ENCODE measurements at places on chromosomes 5 and 9.
A peak's percentile ranks its signal among the peaks of the same experiment; 100 is the strongest.

- no peak for DNase-seq
Measured at GRCh38 chr5:109173036-109173794, 236.6 kb downstream of the PJA2 start.

GRCh38 chr5:132772291-132773070, 4.6 kb downstream of the SEPTIN8 start:
- no peak for DNase-seq

DNA sequence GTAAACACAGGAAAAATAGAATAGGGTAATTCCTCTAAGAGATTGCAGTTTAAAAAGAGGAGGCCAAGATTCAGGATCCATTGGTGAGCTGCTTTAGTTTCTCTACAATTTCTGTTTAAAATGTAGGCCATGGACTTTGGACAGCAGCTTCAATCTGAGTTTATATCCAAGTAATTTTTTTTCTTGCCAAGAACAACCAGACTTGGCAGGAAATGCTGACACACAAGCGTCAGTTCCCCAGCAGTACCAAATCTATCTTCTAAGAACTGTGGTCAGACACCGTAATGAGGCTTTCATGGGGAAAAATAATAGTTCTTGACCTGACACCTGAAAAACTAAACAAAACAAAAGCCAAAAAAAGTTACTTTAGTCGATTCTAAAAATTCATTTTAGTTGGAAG, 528.8 kb downstream of the CSNK1G3 start:
- DNase-seq, result no peak

GRCh38 chr9:79028101-79028500, 543.7 kb upstream of the TLE4 start:
- DNase-seq, result no peak

GRCh38 chr5:118722122-118723020, 266.0 kb downstream of the DTWD2 start:
- DNase-seq, result no peak

GRCh38 chr9:130220352-130220751, 45.2 kb upstream of the HMCN2 start:
- no peak for DNase-seq

DNA sequence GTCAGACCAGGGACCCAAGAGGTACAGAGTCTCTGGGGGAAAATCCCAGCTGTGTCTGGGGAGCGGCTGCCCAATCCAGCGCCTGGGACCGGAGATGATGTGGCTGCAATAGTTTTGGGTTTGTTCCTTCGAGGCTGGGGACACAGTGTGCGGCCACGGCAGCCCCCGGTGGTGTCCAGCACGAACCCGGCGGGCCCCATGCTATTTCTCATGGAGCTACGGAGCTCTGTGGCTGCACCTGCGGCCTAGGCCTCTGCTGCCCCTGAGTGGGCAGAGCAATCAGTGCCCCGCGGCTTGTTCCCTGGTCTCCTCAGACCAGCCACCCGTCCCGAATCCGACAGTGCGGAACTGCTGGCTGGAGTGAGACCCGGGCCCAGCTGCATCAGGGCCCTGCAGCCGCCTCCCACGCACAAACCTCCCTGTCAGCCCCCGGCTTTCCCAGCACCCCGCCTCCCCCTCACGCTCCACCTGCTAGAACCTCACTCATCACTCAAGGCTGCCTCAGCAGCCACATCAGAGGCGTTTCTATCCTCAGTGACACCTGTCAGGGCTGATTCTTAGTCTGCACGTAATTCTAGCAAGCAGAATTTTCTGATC, 29.0 kb downstream of the SARDH start:
- peak; percentile 80 for DNase-seq

GRCh38 chr5:61416420-61416819, 84.4 kb downstream of the ZSWIM6 start:
- DNase-seq, result no peak

DNA sequence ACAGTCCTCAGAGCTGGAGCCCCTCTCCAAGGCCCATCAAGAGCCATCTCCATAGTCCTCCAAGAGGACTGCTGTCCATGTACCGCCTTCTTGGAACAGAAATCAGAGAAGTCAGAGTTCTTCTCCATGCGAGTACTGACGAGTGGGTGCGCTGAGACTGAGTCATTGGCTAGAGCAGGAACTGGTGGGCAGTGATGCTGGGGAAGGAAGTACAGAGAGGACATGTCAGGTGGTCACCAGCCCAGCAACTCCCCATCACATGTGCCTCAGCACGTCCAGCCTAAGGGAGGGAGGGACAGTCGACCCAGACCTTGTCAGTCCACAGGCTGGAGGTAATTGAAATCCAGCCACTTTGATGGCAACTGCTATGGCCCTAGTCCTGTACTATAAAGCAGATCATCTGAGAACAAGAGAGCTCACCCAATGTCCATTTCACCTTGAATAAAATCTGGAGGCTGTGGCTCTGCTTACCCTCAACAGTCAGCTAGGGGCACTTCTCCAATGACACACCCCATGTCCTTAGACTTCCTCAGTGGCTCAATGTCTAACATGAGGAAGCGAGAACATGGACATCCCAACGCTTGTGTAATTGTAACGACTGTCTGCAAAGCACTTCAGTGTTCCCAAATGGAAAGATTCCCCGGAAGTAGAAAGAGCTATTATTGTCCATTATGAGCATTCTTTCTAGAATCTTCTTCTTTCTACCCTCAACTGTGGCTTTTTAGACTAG, 15.0 kb upstream of the FBP1 start:
- no peak for DNase-seq

DNA sequence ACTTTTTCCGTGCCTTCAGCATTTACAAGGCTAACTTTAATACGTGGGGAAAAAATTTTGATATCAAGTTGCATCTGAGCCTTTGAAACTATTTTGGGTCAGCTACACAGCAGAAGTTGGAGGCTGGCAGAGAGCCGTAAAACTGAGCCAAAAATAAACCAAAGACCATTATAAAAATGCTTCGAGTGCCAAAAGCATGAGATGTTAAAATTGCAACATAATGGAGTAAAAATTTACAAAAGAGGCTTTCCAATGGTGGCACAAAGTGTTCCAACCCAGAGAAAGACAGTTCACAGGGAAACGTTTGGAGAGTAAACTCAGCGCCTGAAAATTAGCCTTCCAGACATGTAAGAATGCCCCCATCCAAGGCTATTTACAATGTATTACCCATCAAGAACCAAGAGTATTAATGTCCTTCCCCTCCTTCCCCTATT, 190.3 kb downstream of the TLE1 start:
- DNase-seq, result no peak

DNA sequence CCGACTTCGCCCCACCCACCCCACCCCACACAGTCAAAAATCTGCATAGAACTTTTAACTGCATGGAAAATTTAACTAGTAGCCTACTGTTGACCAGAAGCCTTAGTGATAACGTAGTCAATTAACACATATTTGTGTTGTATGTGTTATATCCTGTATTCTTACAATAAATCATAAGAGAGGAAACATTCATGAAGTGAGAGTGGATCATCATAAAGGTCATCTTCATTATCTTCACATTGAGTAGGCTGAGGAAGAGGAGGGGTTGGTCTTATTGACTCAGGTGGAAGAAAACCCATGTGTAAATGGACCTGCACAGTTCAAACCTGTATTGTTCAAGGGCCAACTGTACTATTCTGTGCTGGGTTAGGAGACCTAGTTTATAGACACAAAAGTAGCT, 31.4 kb downstream of the XPA start:
- no peak for DNase-seq

DNA sequence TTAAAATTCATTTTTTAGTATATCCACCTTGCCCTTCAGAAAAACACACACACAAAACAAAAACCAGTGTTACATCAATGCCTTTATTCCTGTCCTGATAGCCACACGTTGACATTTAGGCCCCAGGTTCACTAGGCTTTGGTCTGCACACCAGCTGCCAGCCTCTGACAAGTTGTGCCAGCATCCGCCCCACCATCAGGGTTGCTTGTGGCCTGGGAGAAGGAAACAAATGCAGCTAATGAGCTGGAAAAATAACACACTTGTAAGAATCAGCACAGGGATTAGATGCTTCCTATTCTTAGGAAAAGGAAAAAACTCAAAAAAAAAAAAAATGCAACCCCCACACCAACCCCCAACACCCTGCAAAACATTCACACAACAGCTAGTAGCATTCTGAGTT, 404.0 kb upstream of the GRIA1 start:
- DNase-seq, result no peak

DNA sequence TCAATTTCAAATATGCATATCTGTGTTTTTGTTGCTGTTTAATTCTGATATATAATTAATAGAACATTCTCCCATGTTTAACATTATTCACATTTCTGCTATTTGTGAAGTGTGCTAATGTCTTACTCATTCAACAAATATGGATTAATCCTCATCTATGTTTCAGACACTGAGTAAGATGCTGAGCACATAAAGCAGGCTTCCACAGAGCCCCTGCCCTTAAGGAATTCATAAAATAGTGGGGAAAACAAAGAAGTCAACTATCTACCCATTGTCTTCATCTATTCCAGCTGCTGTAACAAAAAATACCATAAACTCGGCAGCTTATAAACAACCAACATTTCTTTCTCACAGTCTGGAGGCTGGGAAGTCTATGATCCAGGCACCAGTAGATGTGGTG, 333.3 kb downstream of the SEMA5A start:
- DNase-seq, result no peak

- DNase-seq, result no peak
Measured at GRCh38 chr5:106017243-106017857, 1653.4 kb downstream of the EFNA5 start.

GRCh38 chr9:98856982-98857381, 49.5 kb downstream of the GALNT12 start:
- no peak for DNase-seq

- no peak for DNase-seq
Measured at GRCh38 chr5:80928073-80928472, 32.1 kb upstream of the RASGRF2 start.

- no peak for DNase-seq
Measured at GRCh38 chr5:172603251-172603806, 37.7 kb upstream of the NEURL1B start.

DNA sequence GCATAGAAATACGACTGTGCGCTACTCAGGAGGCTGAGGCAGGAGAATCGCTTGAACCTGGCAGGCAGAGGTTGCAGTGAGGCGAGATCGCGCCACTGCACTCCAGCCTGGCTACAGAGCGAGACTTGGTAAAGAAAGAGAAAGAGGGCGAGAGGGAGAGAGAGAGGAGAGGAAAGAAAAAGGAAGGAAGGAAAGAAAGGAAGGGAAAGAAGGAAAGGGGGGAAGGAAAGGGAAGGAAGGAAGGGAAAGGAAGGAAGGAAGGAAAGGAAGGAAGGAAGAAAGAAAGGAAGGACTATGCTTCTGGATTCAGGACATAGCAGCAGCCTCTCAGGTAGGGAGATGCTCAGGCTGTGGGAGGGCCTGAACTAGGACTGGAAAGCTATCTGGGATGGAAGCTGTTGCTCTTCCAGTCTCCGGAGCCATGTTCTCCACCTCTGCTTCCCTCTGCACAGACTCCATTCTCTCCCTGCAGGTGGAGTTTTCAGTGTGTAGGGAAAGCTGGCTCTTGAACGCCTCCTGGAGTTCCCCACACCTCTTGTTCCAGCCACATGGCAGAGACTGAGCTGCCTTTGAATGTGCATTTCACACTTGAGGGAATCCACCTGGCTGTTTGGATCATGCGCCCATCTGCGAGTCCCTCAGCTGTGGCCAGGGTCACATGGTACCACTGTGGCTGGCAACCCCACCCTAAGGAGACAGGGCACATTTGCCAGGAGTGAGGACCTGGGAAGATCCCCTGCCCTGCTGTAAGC, 9.1 kb downstream of the SWI5 start:
- DNase-seq, result no peak

DNA sequence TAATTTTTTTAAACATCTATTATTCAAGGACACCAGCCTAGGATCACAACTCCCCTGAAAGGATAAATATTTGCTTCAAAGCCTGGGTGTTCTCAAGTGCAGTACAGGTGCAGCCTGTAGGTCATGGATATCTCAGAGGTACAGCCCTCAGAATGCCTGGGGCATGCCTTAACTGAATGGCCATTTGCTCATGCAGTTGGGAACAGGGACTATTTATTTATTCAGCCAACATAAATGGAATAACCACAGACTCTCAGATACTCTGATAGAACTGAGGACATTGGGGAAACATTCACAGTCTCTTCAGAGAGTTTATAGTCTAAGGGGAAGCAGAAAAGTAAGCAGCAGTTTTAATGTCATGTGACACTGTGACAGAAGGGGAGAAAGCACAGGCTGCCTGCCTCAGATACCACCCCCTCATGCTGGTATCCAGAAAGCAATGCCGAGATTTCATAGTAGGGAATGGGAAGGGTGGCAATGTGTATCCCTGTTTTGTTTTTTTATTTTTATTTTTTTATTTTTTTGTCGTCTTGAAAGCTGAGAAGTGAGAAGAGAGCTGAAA, 112.6 kb downstream of the MACIR start:
- DNase-seq, result no peak

DNA sequence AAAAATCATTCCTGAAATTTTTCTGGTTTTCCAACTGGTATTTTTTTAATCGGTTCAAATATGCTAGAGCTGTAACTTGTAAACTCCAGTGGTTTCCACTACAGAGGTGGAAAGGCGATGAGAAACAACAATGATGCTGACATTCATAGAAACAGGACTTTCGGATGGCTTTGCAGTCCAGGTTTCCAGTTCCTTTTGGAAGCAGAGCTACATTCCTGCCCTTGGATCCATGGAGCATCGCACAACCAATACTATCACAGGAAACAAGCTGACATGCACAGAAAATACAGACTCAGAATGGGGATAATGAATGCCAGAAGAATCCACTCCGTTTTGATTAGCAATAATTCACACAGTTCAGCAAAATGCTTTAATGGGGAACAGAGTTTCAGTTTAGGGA, 140.0 kb downstream of the EPB41L4A start:
- no peak for DNase-seq

- no peak for DNase-seq
Measured at GRCh38 chr5:143807401-143807800, 4.6 kb upstream of the HMHB1 start.

GRCh38 chr5:109511980-109512734, 102.4 kb upstream of the PJA2 start:
- DNase-seq, result no peak

DNA sequence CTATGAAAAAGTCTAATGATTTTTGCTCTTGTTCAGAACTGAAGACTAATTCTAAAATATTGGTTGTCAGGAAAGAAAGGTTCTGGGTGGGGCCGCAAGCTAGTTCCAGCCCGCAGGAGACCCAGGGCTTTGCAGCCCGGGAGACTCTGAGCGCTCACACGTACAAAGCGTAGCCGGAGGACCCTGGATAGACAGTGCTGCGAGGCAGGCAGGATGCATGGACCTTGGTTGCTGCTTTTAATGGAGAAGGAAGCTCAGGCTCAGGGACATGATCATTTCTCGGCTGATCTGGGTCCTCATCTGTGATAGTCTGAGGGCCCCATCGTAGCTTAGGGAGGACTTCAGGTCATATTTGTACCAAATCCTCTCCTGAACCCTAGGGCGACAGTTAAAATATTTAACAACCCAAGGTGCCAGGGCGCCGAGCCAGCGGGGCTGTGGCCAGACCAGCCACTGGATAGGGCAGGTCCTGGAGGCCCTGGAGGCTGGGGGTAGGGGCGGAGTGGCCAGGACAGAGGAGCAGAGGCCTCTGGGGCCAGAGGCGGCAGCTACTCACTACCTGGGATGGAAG, 70.1 kb upstream of the UNC5A start:
- no peak for DNase-seq

- DNase-seq, result peak; percentile 30
Measured at GRCh38 chr5:131795879-131796792, 681 bp downstream of the FNIP1 start.
